ENCODE measurements at places on chromosomes 2 and 18.

DNA sequence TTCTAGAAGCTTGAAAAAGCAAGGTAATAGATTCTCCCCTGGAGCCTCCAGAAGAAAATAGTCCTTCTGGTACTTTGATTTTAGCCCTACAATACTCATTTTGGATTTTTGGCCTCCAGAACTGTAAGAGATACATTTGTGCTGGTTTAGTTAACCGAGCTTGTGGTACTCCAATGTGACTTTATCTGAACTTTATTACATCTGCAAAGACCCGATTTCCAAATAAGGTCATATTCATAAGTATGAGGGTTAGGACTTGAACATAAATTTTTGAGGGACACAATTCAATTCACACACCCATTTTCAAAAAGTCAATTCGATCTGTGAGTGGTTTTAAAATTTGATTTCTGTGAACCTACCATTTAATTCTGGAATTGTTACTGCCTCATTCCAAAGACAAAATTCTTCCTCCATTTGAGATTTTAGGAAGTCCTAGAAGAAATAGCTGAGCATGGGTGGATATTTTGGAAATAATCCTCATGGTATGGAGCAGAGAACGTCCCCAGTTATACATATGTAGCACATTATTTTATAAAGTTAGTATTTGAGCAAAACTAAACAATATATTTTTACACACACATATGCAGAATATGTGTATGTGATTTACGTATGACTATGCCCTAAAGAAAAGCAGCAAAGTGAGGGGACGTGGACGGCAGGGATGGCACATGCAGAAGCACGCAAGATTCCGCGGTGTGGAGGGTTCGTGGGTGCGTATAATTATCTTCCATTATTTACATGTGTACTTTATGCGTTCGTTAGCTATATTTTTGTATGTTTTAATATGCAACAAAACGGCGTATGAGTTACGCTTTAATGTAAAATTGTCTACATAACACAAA lies 905 bp upstream of the NUP35 start:
- no peak for DNase-seq

DNA sequence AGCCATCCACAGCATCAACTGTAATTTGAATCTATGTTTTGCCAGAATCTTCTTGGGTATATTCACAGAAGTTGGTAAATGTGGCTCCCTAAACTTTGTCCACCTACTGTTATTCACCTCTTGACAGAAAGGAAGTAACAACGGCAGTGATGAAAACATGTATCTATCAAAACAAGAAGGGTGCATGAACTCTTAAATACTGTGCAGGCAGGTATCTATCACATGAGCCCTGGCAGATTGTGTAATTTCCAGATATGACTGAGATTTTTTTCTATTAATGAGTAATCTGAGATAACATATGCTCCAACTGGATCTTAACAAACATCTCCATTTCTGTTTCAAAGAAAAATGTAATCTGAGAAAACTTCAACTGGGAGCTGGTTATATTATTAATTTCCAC lies 36.6 kb downstream of the SFT2D3 start:
- no peak for DNase-seq

DNA sequence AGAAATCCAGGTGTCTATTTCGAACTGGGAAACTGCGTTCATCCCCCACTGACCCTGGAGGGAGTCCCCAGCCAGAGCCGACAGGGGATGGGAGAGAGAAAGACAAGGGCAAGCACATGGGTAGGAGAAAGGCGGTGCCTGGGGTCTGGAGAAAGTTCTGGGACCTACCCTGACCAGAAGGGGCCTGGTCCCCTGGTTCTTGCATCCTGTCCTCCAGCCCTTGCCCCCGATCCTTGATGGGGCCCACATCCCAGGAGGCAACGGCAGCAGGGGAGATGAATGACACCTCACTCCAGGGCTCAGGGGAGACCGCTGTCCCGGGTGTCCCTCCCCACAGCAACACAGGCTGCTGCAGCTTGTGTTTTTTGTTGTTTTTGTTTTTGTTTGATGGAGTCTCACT lies 4.9 kb downstream of the ADCY3 start:
- DNase-seq: no peak

DNA sequence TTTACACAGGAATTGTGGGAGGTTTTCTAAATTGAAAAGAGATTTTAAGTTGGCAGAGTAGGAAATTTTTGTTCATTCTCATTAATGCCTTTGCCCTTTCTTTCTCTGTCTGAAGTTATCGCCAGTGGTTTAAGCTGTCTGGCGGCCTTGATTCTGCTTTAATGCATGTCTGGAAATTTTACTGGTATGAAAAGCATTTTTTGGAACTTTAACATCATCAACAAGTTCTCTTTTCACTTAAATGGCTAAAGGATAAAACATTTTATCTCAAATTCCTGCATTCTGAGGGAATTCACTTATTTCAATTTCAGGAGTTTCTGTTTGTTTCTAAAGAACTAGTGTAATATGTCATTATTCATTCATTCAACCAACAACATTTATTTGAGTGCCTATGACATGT lies 233.9 kb upstream of the FOSL2 start:
- DNase-seq: no peak

DNA sequence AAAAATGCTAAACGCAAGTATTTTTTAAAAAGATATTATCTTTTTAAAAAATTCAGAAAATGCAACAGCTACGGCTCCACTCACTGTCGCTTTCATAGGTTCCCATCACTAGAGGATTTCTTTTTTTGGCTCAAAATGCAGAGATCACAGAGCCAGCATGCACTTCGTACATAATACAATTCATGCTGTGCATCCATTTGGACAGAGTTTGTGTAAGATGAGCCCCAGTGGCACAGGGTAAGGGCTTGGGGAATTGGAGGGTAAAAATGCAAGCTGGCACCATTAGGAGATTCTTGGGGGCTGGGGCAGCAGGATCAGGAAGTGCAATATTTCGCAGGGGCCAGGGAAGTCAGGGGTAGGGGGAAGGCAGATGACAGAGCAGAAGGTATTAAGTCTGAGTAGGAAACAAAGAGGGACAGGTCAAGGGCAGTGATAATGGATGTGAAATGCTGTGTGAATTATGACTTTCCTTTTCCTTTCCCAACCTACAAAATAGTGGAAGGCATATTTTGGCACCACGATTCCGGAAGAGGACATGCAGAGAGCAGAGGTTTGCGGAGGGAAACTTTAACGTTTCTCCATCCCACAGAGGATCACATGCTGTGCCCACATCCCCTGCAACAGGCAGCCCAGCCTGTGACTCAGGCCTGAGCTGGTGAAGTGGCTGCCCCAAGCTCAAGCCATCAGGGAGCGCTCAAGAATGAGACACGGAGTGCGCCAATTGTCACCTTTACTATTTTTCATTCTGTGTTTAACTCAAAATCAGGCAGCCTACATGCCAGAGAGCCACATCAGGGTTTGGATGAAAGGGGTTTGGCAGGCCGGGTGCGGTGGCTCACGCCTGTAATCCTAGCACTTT lies 4.7 kb downstream of the CAPG start:
- DNase-seq: peak; percentile 78

- no peak for DNase-seq
Measured at GRCh38 chr2:60023256-60023985, 530.0 kb downstream of the BCL11A start.

DNA sequence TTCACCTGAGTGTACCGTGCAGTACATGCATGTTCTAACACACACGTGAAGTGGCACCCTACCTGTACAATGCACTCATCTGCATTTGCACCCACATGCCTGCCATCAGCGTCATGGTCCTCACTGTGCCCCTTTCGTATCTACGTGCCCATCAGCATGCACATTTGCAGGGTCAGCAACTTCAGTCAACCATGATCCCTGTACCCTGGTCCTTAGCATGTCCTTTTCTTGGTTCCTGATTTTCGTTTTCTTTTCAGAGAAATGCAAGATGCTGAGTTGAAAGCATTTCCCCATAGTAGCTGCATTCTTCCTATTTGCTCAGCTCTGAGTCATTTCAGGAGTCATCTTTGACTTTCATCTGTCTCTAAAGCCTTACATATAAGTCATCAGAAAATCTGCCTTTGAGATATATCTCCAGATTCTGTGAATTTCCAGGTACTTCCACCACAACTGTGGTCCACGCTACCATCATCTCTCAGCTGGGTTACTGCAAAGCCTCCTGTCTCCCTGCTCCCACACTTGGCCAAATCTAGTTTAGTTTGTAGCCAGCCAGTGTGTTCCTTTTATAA lies 14.7 kb upstream of the PUM2 start:
- DNase-seq: no peak

GRCh38 chr2:24448797-24449196 lies 42.3 kb upstream of the NCOA1 start:
- no peak for DNase-seq

DNA sequence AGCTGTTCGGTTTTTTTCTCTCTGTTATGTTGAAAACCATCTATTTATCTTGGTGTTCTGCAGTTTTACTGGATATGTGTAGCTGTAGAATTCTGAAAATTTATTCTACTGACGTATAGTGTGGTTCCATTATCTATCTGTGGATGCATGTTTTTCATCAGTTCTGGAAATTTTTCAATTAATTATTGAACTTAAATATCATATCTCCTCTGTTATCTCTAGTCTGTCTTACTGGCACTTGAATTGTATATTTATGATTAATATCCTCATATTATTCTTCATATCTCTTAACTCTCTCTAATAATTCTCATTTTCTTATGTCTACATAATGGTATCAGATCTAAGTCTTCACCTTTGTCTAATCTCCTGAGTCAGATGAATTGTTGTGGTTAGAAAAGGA lies 501.7 kb downstream of the STK39 start:
- no peak for DNase-seq

- no peak for DNase-seq
Measured at GRCh38 chr2:64838817-64839216, 150.4 kb upstream of the SLC1A4 start.

DNA sequence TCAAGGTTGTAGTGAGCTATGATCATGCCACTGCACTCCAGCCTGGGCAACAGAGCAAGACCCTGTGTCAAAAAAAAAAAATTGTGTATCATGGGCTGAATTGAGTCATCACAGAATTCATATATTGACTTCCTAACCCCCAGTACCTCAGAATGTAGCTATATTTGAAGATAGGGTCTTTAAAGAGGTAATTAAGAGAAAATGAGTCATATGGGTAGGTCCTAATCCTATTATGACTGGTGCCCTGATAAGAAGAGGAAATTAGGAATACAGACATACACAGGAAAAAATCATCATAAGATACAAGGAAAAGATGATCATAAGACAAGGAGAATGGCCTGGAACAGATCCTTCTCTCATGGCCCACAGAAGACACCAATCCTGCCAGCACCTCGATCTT lies 466.4 kb upstream of the ACVR2A start:
- DNase-seq: no peak

GRCh38 chr2:216770050-216770449 lies 74.7 kb upstream of the IGFBP5 start:
- no peak for DNase-seq

- DNase-seq: no peak
Measured at GRCh38 chr2:174180726-174181236, 67.6 kb downstream of the OLA1 start.

DNA sequence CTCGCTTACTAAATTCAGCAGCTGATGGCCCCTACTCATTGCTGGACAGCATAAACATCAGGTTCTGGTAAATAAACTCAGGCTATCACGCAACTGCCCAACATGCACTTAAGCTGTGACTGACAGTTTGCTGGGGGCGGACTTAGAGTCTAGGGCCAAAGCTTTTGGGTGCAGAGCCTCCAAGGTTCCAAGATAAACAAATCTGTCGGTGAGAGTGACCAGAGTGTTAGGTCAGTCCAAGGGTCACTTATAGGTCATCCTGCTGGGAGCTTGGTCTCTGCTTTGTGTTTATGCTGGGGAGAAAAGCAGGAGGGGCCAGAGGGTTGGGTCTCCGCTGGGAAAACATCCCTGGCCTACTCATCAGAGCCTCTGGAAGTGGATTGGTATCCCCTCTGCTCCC lies 188.6 kb upstream of the GATA6 start:
- DNase-seq: no peak

GRCh38 chr2:151024696-151025251 lies 236.9 kb downstream of the RBM43 start:
- no peak for DNase-seq

GRCh38 chr18:36337679-36338402 lies 40.3 kb downstream of the FHOD3 start:
- DNase-seq: no peak

DNA sequence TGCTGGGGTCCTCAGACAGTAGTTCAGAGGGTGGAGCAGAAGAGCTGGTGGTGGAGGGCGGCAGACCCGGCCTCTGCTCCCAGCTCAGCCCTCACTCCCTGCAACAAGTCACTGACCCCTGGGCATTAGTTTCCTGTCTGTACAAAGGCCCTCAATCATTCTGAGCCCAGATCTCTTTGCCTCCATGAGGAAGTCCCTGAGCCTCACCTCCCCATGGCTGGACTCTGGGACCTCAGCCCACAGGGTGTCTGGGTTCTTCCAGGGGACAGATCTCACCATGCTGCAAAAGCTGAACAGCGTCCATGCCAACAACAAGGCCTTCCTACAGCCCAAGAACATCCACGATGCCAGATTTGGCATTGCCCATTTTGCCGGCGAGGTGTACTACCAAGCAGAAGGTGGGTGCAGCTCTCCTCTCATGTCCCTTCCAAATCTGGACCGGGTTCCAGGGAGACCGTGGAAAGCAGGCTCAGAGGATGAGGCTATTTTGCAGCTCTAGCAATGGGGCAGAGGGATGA lies 49.1 kb downstream of the MYO7B start:
- DNase-seq: no peak

- no peak for DNase-seq
Measured at GRCh38 chr2:121155502-121156056, 129.4 kb downstream of the TFCP2L1 start.

DNA sequence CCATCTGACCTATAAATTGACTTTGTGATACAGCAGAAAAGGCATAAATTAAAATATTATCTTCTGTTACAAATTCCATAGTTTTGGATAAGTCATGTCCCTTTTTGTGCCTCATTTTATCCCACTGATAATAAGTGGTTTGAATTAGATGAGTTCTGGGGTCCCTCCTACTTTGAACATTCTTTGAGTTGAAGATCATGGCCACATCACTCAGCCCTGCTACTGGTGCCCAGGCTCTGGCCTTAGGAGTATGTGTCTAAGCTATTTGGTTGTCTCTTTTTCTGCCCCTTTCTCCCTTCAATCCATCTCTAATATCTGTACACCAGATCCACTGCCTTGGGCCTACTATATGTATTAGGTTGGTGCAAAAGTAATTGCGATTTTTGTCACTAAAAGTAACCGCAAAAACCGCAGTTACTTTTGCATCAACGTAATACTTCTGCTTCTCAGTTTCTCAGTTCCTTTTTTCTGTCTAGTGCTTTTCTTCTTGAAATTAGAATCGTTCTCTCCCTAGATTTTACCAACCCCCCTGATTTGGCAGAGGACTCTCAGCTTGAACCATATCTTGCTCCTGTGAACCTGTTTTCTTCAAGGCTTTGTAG lies 362.5 kb upstream of the TNP1 start:
- peak; percentile 9 for DNase-seq

- no peak for DNase-seq
Measured at GRCh38 chr2:51650769-51651168, 618.8 kb upstream of the NRXN1 start.

- no peak for DNase-seq
Measured at GRCh38 chr2:28296243-28296642, 96.4 kb upstream of the FOSL2 start.

GRCh38 chr2:12618576-12618975 lies 98.2 kb upstream of the TRIB2 start:
- DNase-seq: no peak

- no peak for DNase-seq
Measured at GRCh38 chr2:182625814-182626213, 90.2 kb upstream of the DNAJC10 start.

- DNase-seq: no peak
Measured at GRCh38 chr2:120647487-120647886, 88.2 kb upstream of the GLI2 start.
